Stimulated activated CD4-positive, alpha-beta T cell treated with anti-CD3 and anti-CD28 coated beads, Interleukin-1b, Interleukin-23, amount 100 ng/mL, for 48 hours (primary cell): ENCODE measurements at places on chromosomes 11 and 22.

DNA sequence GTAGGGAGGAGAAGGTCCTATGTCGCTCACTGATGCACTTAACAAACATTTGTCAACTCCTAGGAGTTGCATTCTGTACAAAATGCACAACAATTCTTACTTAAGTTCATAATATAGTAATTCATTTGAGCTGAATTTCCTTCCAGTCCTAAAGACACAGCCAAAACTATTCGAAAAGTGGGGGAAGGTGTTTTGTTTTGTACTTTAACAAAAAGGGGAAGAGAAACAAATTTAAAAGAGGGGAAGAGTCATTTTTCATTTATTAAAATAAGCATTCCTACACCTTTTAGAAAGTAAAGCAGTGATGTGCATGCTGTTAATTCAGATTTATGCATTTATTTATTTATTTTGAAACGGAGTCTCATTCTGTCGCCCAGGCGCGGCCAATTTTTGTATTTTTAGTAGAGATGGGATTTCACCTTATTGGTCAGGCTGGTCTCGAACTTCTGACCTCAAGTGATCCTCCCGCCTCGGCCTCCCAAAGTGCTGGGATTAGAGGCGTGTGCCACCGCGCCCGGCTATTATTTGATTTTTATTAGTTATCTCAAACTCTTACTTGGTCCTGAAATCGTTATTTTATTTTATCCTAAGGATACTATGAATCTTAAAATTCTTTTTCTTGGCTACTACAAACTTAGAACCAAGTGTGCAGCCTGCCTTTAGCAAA is 1.1 kb upstream of the FANCF start:
- DNase-seq: no peak

DNA sequence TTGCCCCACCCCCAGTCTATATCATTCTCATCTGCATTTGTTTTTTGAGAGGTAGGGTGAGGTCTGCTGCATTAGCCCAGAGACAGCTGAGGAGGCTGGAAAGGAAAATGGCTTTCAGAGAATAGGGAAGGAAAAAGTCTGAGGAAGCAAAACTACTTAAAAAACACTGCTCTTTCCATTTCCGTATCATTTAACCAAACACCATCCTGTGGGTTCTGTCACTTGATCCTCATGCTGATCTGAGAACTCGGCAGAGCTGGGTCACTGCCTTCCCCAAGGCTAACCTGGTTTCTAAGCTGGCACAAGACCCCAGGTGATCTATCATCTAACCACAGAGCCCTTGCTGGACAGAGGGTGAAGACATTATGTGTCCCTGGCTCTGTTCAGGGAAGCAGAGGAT is 1.2 kb downstream of the FOLR2 start:
- DNase-seq: no peak

GRCh38 chr11:17875891-17876290 is 137.0 kb downstream of the SERGEF start:
- DNase-seq: no peak

DNA sequence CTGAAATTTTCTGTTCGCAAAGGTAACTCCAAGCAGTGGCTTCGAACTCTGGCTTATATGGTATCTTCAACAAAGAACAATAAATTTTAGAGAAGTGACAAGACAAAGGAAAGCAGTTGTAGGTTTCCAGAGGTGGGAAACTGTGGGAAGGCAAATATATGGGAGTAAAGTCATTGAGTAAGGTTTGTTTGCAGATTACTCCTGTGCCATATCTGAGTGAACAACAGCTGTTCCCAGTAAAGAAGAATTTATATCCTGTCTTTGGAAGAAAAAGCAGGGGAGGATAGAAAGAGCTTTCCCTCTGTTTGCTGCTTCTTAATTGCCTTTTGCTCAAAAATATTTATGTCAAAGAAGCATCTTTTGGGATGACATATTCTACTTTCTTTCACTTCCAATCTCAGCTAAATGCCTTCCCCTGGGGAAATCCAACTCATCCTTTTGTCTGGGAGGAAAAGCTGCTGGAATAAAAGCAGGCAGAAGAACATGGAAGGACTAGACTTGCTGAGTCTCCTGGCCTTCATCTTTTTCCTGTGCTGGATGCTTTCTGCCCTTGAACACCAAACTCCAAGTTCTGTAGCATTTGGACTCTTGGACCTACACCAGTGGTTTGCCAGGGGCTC is 10.4 kb upstream of the RCN1 start:
- DNase-seq: no peak

DNA sequence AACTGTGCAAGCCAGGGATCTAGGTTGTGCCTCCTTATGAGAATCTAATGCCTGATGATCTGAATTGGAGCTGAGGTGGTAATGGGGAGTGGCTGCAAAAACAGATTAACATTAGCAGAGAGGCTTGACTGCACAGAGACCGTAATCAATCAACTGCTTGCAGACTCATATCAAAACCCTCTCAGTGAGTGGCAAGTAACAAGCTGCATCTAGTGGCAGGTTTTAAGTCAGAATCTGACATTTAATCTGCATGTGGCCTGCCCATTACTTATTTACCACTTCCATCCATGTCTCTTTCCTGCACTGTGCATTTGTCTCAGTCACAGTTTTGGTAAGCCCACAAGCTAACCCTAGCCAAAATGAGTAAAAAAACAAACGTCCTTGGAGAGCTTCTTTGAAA is 11.2 kb downstream of the C11orf58 start:
- peak; percentile 13 for DNase-seq
